ENCODE measurements at places on chromosomes 3 and 15.

DNA sequence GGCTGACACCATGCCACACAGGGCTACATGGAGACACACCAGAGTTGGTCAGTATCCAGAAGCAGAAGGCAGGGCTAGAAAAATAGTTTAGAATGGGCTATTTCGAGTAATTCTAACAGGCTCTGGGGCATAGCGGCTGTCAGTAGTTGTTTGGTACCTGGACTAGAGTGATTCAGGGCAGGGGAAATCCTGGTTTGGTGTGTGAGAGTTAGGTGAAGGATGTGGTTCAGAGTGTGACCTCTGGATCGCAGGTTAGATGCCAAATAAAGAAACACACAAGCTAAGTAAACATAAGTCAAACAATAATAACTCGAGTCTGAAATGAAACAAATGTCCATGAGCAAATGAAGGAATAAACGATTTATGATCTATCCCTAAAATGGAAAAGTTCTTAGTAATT, 31.5 kb downstream of the CNTN3 start:
- no peak for DNase-seq

GRCh38 chr15:63236272-63236671, 41.1 kb upstream of the APH1B start:
- DNase-seq = no peak

DNA sequence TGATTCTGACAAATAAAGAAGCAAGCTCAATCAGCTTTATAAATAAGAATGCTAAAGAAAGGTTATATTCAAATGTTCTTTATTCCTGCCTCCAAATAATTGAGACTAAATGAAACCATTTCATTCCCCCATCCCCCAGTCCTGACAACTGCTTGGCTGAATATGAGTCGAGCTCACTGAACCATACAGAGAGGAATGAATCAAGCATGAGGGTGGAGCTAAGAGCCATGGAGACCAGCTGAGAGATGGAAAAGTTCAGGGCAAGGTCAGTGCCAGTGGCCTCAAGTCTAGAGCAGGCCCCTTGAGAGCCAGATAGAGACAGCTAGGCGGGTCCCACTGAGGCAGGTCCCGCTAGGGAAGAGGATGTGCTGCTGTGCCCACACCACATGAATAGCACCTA, 188.7 kb upstream of the EIF1B start:
- no peak for DNase-seq

DNA sequence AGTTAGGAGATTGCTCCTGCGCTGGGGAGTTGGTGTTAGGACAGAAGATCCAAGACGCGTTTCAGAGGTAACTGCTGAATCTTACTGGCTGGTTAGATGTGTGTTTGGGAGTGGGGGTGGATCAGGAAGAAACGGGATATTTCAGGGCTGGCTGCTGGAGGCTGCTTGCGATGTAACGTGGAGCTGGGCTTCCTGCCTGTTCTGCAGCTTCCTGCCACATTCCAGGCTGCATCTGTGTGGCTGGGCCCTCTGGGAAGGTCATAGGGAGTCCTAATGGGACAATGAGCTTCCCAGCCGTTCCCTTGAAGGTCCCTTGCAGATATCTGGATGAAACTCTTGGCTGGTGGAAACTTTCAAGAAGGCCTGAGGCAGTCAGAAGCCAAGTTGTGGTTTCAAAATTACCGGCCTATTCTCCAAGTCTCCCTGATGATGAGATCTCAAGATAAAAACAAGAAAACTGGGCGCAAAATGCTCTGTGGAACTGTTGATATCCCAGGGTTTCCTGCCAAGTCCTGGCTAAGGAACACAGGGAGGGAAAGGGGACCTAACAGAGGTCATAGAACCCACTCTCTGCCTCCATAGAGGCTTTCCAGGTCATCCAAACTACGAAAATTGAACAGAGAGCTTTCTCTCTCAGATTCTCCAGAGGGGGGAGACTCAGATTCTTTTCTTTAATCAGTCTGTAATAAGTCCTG, 67.0 kb downstream of the NOX5 start:
- DNase-seq = peak; percentile 63

- DNase-seq = no peak
Observed at GRCh38 chr3:25289663-25290062, 138.4 kb upstream of the RARB start.

- no peak for DNase-seq
Observed at GRCh38 chr15:38401106-38401505, 52.8 kb upstream of the FAM98B start.

DNA sequence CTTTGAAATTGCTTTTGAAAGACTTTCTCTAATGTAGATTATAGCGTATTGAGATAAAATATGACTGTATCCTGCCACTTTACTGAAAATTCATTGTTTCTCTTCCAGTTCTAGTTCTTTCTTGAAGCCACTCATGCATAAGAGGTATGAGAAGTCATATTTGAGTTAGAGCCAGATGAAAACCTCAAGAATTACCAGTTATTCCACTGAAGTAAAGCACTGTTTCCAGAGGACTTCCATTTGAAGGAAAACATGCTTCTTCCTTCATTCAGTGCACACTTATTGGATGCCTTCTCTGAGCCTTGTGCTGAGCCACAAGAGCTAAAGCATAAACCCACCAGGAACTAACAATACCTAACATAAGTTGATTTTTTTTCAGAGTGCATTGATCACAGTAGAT, 513.4 kb downstream of the ZNF385D start:
- DNase-seq = no peak

- DNase-seq = peak; percentile 50
Observed at GRCh38 chr3:187967993-187968392, 186.0 kb upstream of the LPP start.

DNA sequence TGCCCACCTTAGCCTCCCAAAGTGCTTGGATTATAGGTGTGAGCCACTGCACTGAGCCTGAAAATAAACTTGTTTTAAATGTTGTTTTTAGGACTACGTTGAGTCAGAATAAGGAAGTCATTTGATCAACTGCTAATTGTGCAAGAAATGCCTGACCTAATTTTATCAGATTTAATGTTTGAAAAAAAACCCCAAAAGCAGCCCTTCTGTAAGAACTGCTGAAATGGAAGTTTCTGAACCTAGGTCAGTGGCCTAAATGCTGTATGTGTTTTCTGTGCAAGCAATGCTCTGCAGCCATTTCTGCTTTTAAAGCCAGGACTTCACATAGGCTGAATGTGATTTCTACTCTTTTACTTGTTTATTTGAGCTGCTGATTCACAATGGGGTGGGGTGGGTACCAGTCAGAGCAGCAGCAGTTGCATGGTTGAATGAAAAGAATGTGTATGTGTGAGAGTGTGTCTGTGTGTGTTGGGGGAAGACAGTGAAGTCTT, 6.6 kb downstream of the GPX1 start:
- DNase-seq = no peak

GRCh38 chr3:182005701-182006100, 294.0 kb downstream of the SOX2 start:
- DNase-seq = no peak

DNA sequence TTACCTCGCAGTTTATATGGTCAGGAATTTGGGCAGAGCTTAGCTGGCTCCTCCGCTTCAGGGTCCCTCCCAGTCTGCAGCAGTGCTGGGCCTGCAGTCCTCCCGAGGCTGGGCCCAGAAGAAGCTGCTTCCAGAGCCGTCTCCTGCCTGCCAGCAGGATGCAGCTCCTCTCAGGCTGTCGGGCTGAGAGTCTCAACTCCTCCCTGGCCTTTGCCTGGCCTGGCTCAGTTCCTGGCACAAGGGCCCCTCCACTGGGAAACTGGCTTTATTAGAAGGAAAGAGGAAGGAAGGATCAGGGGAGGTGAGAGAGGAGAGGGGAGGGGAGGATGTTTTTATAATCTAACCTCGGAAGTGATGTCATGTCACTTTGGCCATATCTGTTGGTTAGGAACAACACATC, 72.8 kb downstream of the GABRG3 start:
- DNase-seq = no peak

DNA sequence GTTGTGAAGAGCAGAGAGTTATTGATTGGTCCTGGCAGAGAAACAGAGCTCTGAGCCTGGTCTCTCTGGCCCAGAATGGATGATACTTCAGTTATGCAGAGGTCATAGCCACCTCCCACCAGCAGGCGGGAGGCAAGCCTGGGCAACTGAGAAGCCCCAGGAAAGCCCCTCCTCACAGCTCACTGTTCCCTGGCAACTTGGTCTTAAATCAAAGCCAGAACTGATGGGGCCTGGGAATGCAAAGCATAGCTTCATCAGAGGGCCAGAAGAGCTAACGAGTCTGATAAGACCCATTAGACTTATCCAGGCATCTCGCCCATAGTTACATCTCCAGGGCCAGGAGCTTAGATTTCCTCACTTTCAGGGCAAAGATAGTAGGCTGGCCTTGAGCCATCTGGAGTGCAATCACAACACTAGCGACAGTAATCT, 5.5 kb upstream of the COLQ start:
- DNase-seq = peak; percentile 39

DNA sequence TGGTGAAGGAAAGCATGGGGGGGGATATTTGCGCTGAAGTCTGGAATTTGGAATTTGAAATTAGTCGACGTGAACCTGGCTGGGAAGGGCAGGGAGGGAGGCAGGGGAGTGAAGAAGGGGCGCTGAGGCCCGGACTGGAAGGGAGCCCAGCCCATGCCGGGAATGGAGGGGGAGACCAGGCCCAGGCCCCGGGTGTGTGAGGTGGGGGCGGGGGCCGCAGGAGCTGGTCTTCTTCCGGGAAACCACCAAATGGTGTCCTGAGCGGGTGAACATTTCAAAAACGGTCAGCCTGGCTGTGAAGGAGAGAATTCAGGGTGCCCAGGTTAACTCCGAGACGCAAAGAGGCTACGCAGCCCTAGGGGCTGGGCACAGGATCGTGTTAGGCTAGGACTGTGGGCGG, 497 bp upstream of the PRR20G start:
- no peak for DNase-seq

GRCh38 chr15:43215961-43216360, 4.9 kb downstream of the EPB42 start:
- DNase-seq = no peak

DNA sequence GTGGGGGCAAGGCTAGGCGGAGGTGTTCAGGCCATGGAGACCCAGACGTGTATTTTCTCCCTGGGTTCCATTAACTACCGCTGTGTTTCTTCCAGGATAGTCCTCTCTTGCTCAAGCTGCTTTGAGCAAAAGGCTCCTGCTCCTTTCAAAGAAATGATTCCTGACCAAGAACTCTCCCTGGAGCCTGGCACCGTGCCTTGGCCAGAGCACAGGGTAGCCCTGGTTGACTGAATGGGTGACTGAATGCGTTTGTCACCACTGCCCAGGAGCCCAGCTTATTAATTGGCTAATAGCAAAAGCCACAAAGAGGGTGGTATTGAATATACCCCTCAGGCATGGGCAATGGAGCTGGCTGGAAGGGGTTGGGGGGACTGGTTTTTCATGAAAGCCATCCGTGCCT, 13.9 kb downstream of the RASGRF1 start:
- no peak for DNase-seq

- DNase-seq = no peak
Observed at GRCh38 chr3:123861081-123861836, 22.9 kb downstream of the MYLK start.

GRCh38 chr3:121737644-121738043, 11.9 kb downstream of the GOLGB1 start:
- DNase-seq = no peak

DNA sequence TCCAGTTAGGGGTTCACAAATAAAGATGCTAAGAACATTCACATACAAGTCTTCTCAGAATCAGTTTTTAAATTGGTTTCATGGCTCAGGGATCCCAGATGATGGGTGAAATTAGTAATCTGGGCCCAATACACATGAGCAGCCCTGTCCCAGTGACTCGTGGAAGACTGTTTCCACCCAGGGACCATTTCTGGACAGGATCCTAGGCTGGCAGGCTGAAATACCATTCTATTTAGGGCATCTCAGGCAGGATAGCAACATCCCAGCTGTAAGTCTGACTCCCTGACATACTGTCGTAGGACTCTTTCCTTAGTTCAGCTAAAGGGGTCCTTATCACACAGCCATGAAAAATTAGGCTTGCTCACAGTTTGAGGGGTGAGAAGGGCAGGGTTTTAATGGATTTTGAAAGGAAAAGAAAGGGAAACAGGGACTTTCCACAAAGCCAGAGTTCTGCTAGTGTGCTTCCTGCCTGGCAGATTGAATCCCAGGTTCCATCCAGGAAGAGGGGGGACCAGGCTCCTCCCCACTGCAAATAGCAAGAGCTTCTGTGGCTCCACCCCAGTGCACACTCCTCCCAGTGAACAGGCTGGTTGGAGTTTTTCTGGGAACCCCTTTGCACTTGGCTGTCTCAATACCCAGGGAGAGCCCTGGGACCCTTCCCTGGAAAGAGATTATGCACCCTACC, 41.3 kb upstream of the LYZL4 start:
- DNase-seq = no peak

- no peak for DNase-seq
Observed at GRCh38 chr3:140013220-140013619, 78.2 kb downstream of the CLSTN2 start.

GRCh38 chr3:114571363-114571762, 277.5 kb downstream of the TIGIT start:
- no peak for DNase-seq

DNA sequence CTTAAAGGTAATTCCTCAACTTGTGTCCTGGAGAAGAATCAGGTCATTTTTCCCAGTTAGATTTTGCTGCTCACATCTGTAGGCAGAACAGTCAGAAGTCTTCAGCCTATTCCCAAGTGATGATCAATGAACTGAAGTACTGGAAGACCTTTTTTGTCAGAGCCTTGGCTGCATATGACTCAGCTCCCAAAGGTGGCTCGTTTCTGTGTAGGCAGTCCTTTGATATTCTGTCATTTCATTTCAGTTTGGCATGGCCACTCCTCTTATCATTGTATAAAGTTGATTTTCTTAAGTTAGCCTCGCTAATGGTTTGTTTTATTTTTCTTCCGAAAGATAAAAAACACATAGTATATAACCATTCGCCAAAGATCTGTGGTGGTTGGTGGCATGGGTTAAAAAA, 90.7 kb downstream of the KLHL25 start:
- DNase-seq = no peak

DNA sequence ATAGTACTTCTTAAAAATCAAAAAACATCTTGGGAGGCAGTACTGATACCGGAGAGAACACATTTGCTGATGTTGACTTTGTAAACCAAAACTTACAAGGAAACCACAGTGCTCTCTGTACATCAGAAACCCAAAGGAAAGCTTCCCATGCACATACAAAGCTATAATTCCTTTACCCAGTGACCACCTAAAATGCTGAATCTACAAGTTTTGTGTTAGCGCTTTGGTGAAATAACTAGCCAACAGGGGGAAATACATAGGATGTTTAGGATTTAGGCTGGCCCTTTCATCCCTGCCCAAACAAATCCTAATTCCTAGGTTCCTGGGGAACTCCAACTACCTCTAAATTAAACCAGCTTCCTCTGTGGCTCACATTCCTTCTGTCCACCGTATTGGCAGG, 15.3 kb upstream of the SPG21 start:
- DNase-seq = no peak

DNA sequence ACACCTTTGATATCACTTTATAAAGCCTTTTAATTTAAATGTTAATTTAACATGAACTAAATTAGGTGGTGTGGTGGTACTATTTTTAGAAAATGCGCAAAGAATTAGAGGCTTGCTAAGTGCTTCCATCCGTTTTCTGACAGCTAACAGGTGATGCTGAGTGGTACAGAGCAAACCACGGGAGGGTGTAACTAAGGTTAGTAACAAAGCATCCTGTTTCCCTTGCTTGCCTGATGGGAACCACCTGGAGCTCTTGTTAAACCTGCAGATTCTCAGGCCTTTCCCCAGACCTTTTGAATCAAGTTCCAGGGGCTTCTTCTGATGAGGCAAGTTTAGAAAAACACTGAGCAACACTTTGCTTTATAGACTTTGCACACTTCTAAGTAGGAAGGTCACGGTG, 101.0 kb downstream of the ATG7 start:
- DNase-seq = no peak

GRCh38 chr3:197463279-197463678, 92.5 kb downstream of the BDH1 start:
- no peak for DNase-seq

- no peak for DNase-seq
Observed at GRCh38 chr3:64728428-64728827, 40.6 kb upstream of the ADAMTS9 start.

Measured in adrenal gland (tissue), 19 donors.